ENCODE measurements at places on chromosomes 6 and 20.

- no peak for DNase-seq
Measured at GRCh38 chr6:130425537-130425936, 59.7 kb downstream of the TMEM200A start.

- no peak for DNase-seq
Measured at GRCh38 chr6:132712366-132712765, 1.5 kb downstream of the VNN1 start.

- no peak for DNase-seq
Measured at GRCh38 chr6:151998784-151999183, 191.3 kb downstream of the ESR1 start.

DNA sequence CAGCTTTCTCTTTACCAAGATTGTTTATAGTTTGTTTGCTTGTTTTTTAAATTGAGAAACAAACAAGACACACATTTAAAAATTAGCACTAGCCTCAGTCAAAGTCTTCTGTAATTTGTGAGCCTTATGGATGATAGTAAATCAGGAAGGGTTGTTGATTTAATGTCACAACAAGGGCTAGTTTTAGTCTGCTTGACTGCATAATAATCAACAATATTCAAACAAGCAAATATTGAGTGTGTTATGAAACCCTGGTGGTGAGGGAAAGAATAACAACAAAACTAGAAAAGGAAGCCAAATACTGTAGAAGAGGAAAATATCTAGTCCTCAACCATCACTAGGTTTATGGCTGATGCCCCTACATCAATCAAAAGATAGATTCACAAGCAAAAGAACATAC lies 228.6 kb downstream of the TBC1D7 start:
- DNase-seq = no peak

GRCh38 chr6:39224011-39224410 lies 5.3 kb downstream of the KCNK5 start:
- no peak for DNase-seq

Measured in NK-92 treated with Interleukin-12 subunit alpha and Interleukin-12 subunit beta, amount 100 ng/mL, for 24 hours (cell line).